ENCODE measurements at places on chromosomes 7 and 10. TPM values are rescaled to one million over a fixed set of nuclear protein-coding genes. Genes with fewer than 3 reads are reported as not detected.

GRCh38 chr7:40001649-40002048, 51.6 kb downstream of the CDK13 start:
- no peak for DNase-seq

DNA sequence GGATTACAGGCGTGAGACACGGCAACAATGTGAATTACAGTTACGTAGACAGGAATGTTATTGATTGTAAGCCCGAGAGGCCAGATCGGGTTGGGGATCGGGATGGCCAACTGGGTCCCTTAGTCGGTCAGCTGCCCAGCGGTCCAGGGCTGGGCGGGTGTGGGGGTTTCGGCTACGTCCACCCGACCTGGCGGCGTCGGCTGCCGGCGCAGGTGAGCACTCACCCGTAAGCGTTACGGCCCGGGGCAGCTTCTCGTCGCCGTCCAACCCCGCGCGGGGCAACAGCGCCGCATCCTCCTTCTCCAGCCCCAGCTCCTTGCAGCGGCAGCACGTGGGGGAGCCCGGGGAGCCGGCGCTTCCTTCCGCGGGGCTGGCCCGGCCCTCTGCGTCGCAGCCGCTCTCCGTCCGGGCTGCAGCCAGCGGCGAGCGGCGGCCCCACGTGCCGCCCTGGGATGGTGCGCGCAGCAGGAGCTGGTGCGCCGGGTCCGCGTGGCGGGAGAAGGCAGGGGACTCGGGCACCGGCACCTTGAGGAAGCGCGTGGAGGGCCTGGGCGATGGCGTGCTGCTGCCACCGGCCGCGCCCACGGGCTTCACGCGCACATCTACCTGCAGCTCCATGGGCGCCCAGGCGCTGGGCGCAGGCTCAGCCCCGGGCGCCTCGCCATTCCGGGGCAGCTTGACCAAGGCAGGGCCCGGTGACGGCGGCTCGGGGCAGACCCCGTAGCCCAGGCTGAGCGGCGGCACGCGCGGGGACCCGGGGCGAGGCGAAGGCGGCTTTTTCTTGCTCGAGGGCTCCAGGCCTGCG, 609 bp downstream of the KLRG2 start:
- DNase-seq, result no peak

Gene KLF14
- total RNA-seq, result 0.60 TPM

- no peak for DNase-seq
These were observed 19.7 kb downstream of the CLRN3 start for GRCh38 chr10:127872871-127873600.

GRCh38 chr10:36412942-36413341, 712.5 kb upstream of the ANKRD30A start:
- no peak for DNase-seq

DNA sequence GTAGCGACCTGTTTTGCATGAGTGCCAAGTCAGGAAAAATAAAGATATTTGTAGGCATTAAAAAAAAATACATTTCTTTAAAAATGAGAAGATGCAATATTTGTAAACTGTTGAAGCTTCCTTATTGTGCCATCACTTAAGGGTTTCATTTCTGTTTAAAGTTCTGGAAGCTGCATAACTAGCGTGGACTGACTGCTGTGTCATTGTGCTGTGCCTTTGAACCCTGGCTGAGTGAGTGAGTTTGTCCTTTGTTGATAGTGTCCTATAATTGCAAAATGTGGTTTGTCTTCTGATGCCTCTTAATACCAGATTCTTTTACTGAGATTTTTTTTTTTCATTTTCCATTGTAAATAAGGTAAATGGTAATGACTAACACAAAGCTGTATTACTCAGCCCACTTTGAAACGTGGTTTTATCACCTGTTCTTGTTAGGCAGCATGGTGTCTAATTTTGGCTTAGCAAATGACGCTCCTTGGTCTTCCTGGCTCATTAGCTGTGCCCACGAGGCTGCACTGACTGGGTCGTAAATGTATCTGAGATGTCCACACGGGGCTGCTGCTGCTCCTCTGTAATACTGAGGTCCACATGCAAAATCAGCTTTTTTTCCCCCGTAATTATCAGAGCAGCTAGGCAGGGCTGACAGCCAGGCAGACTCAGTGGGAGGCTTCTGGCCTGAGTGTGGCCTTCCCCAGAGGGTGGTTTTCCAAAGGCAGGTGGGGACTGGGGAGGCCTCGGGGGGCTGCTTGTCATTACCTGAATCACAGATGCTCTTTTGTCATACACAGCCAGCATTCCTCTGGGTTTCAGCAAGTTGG, 14.8 kb downstream of the ZSCAN25 start:
- DNase-seq, result peak; percentile 35

Gene ABCB8
- total RNA-seq, result 35.6 TPM

DNA sequence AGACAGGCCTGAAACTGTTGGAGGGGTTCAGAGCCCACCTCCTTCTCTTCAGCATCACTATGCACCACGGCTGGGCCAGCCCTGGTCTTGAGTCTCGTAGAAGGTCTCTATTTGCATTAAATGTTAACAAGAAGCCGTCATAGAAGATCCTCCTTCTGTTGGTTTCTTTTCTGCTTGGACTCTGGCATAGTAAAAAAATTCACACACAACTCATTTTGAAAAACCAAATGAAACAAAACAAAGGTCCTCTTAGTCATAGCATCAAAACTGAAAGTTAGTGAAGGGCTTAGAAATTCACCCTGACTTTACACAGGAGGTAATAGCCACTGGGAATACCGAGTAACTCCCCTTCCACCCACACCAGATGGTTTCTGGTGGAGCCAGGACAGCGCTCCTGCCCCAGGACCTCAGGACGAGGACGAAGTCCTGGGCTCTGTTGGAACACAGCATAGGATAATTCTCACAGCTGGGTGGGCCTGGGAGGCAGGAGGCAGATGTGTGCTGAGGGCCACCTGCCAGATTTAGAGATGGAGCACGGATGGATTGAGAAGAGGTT, 248.4 kb upstream of the KLF6 start:
- DNase-seq, result no peak

Gene EIF3B
- 228 TPM for total RNA-seq

Gene ABCA13
- 0.62 TPM for total RNA-seq

DNA sequence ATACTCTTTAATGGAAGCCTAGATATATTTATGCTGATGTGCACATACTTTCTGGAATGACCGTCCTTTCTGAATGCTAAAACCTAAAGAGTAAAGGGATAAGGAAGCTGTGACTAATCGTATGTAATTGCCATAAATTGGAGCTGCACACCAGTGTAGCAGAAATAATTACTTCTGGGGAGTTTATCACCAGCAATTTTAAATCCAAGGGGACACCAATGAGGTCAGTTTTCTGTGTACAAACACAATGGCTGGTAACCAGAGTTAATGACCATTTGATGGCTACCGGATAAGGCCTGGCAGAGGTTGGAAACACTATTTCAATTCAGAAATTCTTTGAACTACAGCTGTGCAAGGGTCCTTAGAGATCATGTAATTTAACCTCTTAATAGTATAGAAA, 670.1 kb downstream of the REEP3 start:
- no peak for DNase-seq

DNA sequence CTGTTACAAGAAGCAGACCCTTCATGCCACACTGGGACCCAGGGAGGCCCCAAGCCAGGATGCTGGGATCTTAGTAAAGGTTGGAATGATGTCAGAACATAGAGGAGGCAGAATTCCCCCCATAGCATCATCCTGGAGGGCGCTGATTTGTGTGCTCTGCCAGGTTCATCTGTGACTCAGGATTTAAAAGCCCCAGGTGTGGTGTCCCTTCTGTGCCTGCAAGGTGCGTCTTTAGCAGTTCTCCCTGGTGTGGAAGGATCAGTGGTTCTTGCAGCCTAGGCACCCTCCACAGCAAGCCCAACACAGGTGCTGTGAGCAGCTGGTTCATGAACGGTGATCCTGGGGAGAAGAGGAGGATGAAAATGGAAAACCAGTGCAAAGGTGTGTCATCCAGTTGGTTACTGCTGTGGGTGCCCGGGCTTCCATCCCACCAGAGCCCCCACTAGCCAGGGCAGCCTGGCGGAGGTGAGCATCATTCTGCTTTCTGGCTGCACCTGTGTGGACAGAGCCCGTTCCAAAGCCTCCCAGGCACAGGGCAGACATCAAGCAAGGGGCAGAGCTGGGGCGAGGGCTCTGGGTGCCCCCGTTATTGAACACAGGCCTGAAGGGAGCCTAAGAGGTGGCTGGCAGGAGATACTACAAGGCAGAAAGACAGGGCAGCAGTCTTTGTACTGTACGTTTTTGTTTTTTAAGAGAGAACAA, 49.5 kb downstream of the IKZF1 start:
- no peak for DNase-seq

- no peak for DNase-seq
These were observed 689.5 kb downstream of the DNAJB9 start for GRCh38 chr7:109259151-109259550.

- DNase-seq, result peak; percentile 31
These were observed 53.7 kb upstream of the DUSP5 start for GRCh38 chr10:110444004-110444337.

GRCh38 chr10:128049226-128050120, 76.8 kb downstream of the MKI67 start:
- no peak for DNase-seq

GRCh38 chr10:133042061-133042460, 45.7 kb upstream of the ADGRA1 start:
- no peak for DNase-seq

DNA sequence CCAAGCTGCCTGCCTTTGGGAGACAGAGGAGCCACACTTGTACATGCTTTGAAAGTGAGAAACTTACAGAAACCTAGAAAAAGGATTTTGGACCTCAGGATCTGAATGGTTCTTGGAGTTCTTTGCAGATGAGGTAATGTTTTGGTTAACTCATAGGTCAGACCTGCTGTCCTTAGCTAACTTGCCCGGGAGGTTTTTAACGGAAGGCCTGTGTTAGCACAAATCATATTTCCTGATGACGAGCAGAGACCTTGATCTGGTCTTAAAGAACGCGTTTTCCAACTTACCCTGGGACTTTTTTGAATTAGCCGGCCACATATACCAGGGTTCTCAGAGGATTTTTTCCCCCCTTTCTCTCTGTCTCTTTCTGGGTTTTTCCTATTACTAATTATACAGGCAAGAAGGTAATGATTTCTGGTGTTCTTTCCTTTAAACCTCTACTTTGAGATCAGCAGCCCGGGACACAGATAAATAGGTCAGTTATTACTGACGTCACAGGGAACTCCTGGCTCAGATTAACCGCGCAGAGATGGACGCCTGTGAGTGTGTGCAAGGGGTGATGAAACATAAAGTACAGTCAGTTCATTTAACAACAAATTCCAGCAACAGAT, 101.7 kb upstream of the KLF6 start:
- DNase-seq, result peak; percentile 80

- no peak for DNase-seq
These were observed 7.4 kb upstream of the LAMB1 start for GRCh38 chr7:108010377-108010776.

DNA sequence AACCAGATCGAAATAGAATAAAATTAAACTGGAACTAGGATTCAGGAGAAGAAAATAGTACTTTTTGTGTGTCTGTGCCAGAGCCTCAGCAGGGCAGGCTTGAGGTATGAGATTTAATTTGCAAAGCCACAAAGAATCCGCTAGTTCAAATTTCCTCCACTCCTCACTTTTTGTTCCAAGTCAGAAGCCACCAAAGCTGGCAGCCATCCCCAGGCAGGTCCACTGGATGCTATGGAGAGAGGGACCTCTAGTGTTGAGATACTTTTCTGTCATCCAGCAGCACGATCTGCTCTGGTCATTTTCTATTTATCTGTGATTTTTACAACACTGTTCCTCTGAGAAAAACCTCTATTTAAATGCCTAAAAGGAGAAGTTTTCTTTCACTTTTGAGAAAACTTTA, 147.9 kb upstream of the FRMD4A start:
- peak; percentile 90 for DNase-seq

GRCh38 chr7:110623436-110623835, 467.5 kb upstream of the LRRN3 start:
- DNase-seq, result no peak

Gene CTAGE4
- total RNA-seq, result not detected

DNA sequence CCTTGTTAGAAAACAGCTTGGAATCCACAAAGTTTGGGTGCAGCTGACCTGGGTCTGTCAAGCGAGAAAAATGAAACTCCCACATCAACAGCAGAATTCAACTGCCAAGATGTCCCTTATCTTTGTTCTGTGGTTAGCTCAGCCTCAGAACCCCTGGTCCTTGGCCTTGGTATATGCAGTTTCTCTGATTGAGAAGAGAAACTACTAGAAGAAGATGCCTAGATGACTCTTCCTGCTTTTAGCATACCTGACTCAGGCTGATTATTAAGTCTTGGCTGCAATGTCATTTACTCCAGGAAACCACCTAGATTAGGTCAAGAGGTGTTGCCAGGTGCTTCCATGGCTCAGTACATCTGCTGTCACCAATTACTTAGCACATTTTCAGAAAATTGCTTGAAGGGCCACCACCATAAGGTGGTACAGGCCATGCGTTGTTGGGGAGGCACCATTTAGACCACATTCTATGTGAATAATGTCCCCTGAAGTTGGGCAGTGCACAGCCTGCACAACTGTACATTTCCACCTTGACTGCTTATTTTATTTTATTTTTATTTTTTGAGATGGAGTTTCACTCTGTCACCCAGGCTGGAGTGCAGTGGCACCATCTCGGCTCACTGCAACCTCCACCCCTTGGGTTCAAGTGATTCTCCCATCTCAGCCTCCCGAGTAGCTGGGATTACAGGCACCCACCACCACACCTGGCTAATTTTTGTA, 59.4 kb upstream of the ZNF438 start:
- DNase-seq, result peak; percentile 33

GRCh38 chr10:131944976-131945695, 36.6 kb downstream of the BNIP3 start:
- DNase-seq, result no peak

DNA sequence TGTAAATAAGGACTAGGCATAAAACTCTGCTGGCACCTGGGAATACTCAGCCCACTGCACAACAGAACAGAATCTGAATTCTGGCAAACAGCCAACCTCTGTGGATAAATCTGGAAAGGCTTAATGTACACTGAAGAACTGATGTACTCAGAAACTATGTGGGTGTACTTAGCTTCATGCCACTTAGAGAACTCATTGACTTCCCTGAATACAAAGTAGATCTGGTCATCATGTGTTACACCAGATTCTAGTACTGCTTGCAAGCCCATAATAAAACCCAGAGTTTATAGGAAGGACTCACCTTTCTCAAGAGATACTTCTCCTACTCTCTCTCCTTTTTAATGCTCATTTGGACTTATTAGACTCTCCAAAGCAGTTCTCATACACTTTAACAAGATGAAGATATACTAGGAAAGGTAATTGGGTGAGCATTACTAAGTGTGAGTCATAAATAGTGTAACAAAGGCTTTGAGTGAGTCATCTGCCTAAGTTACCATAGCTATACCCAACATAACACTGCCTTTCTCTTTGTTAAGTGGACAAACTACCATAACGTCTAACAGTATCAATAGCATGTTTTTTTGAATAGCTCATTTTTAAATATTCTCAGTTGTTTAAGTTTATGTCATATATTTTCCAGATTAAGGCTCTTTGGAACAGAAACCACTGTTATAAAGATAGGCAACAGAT, 309.1 kb downstream of the MDFIC start:
- peak; percentile 95 for DNase-seq

Gene C10orf143
- total RNA-seq, result 0.05 TPM

GRCh38 chr7:159148430-159149395, 4.0 kb upstream of the VIPR2 start:
- no peak for DNase-seq

GRCh38 chr7:110507832-110508231, 583.1 kb upstream of the LRRN3 start:
- DNase-seq, result no peak
